ENCODE measurements at places on chromosomes 1 and 21.

GRCh38 chr1:996851-997712, 2.8 kb downstream of the HES4 start:
- DNase-seq, result no peak

DNA sequence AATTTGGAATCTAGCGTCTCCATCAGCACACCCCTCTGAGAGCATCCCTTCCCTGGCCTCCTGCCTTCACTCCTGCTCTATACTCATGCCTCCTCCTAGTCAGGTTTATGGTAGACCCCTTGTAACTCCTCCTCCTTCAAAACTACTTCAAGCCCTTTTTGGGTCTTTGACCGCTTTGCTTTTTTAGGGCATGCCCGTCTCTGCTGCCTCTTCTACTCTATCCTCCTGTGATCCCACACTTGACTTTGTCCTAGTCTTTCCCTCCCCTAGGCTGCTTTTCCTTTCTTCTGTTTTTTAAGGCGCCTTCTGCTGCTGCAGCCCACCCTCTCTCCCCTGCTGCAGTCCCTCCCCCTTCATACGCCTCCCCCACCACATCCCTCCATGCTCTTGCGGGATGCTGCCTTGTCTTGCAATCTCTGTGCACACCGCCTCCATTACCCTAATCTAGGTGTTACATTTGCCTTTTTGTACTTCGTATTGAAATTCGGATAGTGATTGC, 1.5 kb downstream of the SNX27 start:
- DNase-seq, result no peak

GRCh38 chr1:243489681-243490546, 234.1 kb downstream of the SDCCAG8 start:
- DNase-seq, result no peak

- no peak for DNase-seq
Measured at GRCh38 chr1:47759251-47759935, 237.8 kb downstream of the TRABD2B start.

DNA sequence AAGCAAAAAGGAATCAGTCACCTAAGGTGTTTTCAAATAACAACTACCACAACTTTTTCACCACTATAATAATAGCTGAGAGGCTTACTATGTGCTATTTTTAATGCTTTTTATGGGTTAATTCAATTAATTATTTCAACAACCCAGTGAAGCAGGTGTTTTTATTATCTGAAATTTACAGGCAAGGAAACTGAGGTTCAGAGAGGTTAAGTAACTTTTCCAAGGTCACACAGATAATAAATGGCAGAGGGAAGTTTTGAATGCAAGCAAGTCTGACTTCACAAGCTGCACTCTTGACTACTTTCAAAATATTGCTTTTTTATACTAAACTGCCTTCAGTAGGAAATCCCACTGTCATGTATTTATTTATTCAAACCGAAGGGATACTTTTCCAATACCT, 4.2 kb upstream of the TMEM183A start:
- no peak for DNase-seq

DNA sequence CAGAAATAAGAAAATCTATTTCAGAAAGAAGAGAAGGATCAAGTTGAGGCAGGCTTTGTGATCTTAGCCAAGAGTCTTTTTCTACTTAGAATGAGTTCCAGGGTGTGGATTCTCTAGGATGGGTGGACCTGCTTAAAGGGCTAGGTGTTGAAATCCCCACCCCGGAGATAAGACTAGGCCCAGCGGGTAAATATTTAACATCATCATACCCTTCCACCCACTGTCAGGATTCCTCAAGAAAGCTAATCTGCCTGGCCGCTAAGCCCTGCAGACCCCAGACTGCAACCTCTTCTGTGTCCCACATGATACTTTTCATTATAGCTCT, 5.8 kb downstream of the IGSF9 start:
- DNase-seq, result no peak

DNA sequence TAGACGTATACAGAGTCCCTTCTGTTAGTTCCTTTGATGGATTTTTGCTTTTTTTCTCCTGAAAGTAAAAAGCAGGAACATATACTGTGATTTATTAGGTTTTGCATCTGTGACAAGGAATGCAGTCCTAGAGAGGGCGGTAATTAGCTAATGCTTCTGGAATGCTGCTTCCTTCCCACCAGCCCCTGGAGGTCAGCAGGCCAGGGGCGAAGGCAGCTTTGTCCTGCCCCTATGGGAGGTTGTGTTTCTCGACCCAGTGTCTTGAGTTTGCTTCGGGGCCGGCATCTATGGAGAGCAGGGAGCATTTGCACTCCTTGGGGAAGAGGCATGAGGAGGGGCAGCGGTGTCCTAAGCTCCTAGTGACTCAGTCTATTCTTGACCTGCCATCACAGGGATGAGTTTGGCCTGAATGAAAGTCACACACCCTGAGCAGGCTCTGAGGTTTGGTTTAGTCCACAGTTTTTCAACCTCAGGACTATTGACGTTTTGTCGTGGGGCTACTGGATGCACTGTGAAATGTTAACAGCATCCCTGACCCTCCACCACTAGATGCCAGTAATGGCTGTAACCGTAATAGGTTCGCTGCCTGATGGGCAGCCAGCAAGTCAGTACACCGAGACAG, 85.0 kb upstream of the KCNJ15 start:
- peak; percentile 86 for DNase-seq

DNA sequence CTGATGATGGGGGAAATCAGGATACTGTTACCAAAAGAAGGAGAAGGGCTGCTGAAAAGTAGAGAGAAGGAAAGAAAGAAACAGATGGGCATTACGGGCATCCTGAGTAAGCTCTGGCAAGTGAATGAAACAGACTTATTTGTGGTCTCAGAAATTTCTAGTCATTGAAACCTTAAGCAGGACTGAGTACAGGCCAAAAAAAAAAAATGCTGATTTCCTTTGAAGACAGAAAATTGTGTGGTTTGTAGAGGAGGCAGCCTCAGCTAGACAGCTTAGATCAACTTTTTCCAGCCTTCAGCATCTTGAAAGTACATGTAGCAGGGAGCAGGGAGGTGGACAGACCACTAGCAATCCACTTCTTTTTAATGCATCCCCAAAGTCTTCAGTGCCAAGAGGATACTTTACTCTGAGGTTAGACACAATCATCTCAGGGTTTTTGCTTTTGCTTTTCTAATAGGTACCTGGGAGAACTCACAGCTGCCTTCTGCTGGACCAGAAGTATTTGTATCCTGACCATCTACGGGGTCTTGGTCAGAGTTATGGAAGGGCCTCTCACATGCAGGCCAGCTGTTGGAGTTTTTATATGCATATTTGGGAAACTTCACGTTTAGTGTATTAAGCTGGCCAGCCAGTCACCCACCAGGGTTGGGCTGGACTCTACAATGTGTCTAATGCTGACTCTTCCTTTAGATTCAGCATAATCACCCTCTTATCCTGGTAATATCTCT, 10.6 kb upstream of the CAPZB start:
- DNase-seq, result peak; percentile 34

DNA sequence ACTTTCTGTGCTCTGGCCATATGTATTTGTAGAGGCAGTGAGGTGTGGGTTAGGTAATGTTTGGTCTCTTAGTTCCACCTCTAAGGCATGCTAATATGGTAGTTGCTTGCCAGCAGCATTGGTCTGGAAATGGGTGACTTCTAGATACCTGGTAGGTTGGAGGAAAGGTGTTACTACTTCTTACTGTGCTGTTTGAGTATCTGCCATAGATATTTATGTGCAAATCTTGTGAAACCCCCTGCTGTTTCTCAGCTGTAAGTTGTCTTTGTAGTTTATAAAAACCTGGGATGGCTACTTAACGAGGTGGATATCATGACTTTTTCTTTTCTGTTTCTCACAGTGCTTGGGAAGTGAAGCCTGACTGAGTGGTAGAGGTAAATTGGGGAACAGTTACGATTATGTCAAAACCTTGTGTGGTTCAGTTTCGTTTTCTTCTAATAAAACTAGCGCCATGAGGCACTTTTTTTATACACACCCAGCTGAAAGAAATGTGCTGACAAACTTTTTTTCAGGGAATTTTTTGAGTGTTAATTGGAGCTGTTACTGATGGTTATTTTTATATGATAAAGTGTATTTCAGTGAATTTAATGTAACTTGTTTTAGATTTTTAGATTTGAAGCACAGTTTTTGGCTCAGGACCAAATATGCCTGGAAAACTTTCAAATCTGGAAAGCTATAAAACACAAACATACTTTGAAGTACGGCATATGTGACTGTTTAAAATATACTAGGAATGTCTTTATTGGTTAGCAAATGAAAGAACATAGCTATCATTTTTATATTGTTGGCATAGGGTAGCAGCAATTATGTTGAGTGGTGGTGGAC, 42.1 kb downstream of the CAMSAP2 start:
- peak; percentile 65 for DNase-seq
